Activated CD4-positive, alpha-beta memory T cell treated with anti-CD3 and anti-CD28 coated beads for 36 hours (primary cell): ENCODE measurements at places on chromosomes 13 and 19. TPM values are rescaled to one million over a fixed set of nuclear protein-coding genes. Genes with fewer than 3 reads are reported as not detected.

The CYP2A6 gene
- total RNA-seq: not detected

The FGF9 gene
- total RNA-seq: not detected

The ITGBL1 gene
- not detected for total RNA-seq

The ADGRE3 gene
- not detected for total RNA-seq

The OR7A5 gene
- total RNA-seq: not detected

DNA sequence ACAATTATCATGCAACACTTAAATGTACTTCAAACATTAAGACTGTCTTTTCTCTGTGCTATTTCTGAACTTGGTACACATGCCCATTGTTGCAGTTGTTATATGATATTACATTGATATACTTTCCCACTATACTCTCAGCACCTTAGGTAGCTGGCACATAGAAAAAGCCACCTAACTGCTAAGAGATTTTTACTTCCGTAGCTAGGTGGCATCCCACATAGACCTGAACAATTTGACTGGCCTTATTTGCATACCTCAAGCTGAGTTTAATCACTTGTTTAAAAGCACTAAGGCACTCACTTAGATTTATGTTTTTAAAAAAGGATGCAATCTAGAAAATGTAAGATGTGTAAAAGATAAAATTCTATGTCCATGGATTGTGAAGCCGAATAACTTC, 194.2 kb downstream of the POU4F1 start:
- DNase-seq: no peak

DNA sequence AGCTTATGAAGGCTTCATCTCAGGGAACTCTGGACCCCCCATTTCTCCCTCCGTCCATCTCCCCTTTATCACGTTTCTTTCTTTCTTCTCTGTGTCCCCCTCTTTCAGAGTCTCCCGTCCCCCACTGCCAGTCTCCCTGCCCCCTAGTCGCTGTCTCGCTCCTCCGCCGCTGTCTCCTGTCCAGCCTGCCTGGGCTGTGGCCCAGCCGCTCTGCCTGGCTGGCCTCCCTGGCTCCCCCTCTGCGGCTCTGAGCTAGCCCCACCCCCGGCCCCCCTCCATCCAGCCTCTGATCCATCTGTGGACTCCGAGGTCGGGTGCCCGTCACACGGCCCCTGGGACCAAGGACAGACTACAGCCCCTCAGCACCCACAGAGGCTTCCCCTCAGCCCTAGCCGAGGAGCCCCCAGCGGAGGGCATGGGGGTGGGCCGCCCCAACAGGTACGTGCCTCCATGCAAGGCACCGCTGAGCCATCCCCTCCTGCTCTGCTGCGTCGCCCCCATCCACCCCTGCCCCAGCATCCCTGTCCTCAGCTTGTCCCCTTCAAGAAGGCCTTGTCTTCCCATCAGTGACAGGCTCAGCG, 1.1 kb upstream of the KCNJ14 start:
- no peak for DNase-seq

GRCh38 chr19:17358395-17358794, 18.7 kb downstream of the PLVAP start:
- DNase-seq: no peak

- DNase-seq: no peak
Observed at GRCh38 chr19:48798937-48799336, 11.9 kb downstream of the BCAT2 start.

- no peak for DNase-seq
Observed at GRCh38 chr13:50437252-50437651, 406.2 kb downstream of the DLEU7 start.

GRCh38 chr19:8938576-8938975, 71.6 kb downstream of the MUC16 start:
- no peak for DNase-seq

DNA sequence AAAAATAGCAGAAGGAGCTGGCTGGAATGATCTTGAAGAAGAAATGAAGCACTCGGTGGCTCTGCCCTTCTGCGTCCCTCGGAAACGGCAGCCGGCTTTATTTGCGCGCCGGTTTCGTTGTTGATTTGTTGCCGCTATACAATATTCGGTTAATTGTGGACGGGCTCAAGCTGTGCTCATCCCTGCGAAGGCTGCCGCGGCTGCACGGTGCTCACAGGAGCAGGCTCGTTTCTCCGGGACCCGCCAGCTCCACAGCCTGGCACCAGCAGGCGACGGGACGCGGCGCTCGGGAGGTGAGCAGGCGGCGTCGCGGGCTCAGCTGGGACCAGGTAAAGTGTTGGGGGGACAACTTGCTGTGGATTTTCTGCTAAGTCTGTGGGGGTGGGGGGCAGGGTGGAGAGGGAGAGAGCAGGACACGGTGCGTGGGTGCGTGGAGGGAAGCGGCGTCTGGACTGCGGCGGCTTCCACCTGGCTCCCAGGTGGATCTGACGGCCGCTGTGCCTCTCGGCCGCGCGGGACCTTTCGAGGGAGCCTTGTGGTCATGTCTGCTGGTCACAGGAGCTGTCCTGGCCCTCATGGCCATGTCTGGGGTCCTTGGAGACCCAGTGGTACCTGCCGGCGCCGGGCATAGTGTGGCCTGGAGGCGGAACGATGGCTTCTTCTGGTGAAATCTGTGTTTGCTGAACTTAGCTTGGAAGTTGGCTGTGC, 90.9 kb downstream of the TEX29 start:
- no peak for DNase-seq

DNA sequence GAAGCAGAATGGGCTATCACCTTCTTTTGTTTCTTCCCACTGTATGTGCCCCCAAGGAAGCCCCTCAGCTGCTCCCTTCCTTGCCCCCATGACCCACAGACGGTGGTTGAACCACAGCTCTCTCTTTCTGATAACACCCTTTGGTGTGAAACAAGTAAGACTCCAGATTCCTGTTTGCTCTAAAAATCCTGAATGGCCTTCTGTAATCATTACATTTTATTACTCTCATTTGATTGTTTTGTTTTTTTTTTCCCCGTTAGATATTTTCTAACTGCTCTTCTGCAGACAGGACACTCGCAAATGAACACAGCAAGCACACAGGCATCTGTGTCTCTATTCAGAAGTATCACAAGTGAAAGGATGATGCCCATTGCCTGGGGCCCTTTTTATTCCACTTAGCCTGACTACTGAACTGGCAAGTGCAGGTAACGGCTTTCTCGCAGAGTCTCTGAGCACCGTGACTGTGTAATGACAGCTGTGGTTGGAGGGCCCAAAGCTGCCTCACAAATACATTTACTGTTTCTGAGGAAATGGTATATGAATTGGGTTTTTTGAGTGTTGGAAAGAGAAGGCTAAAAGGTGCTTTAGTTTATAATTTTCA, 59.3 kb downstream of the OXGR1 start:
- DNase-seq: no peak

DNA sequence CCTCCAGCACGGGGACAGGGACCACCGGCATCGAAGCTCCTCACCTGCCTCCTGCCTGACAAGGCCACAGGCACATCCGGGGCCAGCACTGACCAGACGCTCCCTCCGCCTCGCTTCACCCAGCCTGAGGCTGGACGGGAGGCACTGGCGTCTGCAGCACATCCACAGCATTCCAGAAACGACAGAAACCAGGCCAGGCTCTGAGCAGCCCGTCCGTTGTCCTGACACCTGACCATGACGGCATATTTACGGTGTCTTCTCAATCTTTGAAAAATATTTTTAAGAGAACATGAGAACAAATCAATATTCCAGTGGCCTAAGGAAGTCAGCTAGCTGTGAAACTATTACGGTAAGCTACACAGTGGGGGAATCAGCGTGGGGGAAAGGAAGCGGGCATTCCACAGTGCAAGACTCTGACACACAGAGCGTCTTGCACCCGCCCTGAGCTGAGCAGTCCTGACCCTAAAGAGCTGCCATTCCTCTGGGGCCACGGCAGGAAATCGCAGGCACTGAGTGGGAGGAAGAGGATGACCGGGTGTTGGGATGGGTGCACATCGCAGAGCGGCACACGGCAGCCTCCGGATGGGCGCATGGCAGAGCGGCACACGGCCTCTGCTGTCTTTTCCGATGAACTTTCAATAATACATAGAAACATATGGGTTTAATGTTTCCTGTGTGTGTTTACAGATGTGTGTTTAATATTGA, 26.8 kb downstream of the RASA3 start:
- no peak for DNase-seq

DNA sequence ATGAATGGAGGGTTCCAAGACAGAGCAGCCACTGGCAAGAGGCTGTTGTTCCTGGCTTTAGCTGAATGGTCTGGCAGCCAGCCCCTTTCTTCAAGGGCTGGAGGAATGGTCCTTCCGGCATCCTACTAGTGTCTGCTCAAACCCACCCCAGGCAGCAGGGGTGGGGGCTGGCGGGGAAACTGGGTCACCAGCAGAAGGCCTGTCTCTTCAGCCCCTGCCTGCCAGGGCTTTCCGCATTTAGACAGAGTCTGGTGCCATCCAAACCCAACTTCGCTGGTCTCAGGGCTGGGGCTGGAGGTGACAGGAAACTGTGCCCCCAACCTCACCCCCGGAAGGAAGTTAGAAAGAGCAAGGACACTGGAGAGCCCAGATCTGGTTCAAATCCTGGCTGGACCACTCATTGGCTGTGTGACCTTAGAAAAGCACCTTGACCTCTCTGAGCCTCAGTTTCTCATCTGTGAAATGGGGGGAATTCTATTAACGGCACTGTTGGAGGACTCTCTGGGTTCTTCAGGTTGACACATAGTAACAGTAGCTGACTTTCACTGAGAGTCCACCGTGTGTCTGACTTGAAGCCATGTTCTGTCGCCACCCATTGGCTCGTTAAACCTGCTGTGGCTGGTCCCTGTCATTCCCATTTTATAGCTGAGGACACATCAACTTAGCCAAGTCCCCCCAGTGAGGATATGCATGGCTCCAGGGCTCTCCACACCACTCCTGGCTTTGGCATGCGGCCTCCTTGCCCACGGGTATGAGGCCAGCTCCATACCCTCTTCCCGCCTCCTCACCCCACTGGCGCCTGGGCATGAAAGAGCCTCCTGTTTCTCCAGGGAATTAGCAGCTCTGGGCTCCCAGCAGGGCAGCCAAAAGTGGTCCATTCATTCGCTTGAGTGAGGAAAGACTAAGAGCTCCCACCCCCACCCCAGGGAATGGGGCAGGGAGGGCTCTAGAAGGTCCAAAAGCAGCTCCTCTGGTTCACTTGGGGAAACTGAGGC, 2.5 kb upstream of the NR2C2AP start:
- no peak for DNase-seq

- no peak for DNase-seq
Observed at GRCh38 chr19:10686661-10687517, 14.3 kb upstream of the QTRT1 start.
